ENCODE measurements at places on chromosomes 13 and 19.

DNA sequence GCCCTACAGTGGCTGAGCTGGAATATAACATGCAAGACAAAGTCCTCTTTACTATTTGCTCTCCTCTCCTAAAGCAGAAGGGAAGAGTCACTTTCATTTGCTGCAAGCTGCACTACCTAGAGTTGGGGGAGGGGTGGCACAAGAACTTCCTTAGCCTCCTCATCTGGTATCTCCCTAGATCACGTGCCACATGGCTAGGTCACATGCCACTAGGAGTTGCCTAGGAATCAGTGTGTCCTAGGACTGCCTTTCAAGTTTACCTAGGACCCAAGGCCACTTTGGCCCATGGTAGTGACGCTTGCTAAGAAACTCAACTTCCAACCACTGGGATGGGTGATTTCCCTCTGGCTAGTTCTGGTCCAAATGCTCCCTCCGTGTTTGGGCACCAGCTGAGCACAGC, 625.2 kb downstream of the DIAPH3 start:
- no peak for DNase-seq

DNA sequence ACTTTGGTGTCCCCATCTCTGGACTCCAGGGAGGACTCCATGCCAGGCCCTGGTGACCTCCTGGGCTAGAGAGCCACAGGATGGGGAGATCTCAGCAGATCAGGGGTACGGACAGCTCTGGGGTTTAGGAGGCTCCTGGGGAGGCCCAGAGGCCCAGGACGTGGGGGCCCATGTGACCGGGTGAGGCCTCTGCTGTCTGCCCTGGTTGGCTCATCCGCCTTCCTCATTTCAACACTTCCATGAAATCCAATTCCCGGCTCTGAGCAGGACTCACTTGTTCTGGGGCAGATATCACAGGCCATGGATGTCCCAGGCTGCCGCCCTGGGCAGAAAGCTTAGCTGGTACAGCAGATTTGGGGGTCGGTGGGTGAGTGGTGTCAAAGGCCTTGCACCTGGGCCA, 1.1 kb upstream of the PRAM1 start:
- DNase-seq: no peak

DNA sequence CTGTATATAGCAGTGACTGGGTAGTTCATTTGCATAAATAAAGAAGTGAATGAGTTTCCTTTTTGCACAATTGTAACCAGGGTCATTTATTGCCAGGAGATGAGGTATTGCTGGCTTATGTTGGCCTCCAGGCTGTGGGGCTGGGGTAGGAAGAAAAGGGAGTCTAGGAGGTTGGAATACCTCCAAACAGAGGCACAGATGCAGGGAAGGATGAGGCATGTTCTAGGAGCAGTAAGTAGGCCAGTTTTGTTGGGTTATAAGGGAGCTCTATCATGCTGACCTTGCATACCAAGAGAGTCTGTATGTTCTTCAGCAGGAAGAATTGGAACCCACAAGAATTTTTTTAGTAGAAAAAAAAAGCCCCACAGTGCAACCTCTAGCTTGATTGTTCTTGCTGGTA, 17.2 kb upstream of the CYSLTR2 start:
- DNase-seq: no peak

DNA sequence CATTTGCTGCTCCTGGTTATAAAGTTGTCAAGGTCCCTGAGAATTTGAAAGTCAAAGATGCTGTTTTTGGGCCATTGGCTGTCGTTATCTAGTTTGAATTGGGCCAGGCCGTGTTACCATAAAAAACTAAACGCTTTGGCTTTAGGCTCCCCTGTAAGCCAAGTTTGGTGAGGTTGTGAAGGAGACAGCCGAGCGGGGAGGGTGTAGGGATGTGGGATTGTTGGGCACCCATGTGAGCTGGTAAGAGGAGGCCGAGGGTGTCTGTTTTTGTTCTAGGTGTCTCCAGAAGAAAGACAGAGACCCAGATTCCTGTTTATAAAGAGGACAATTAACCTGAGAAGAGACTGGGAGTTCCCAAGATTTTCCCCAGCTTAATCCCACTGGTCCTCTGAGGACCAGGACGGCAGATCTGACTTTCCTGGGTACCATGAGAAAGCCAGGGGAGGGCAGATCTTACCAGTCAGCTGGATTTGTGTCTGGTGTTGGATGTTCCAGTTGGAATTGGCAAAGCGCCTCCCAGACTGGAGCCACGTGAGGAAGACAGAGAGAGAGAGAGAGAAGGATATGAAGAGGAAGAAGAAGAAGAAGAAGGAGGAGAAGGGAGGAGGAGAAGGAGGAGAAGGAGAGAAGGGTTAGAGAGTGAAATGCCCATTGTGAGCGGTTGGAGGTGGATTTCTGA, 25.1 kb downstream of the TMEM255B start:
- DNase-seq: no peak

Data from CD4-positive, alpha-beta T cell treated with Interleukin-6 at 100 ng/mL for 8 hours (primary cell).